NCI-H774 (cell line): ENCODE measurements at places on chromosomes 7 and 10.
A peak's percentile ranks its signal among the peaks of the same experiment; 100 is the strongest.

- DNase-seq, result no peak
Measured at GRCh38 chr10:57815949-57816348, 451.7 kb downstream of the IPMK start.

GRCh38 chr10:47334466-47335295, 12.4 kb downstream of the GDF2 start:
- no peak for DNase-seq

- no peak for DNase-seq
Measured at GRCh38 chr10:12781976-12782375, 219.5 kb downstream of the CCDC3 start.

- no peak for DNase-seq
Measured at GRCh38 chr10:42960991-42961795, 115.7 kb upstream of the RET start.

DNA sequence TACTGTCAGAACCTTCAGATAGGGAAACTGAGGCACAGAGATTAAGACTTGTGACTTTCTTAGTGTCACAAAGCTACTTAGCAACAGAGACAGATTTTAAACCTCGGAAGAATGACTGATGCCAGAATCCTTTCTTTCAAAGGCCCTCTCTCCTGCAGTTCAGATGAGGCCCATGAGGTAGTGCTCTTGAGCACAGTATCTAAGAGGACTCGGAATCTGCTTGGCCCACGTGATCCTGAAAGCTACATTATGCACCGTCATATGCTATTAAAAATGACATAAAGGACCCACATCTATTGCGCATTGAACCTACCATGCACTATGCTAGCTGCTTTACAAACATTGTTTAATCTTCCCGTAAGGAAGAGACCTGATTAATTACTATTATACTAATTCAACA, 355.9 kb downstream of the SFMBT2 start:
- no peak for DNase-seq

DNA sequence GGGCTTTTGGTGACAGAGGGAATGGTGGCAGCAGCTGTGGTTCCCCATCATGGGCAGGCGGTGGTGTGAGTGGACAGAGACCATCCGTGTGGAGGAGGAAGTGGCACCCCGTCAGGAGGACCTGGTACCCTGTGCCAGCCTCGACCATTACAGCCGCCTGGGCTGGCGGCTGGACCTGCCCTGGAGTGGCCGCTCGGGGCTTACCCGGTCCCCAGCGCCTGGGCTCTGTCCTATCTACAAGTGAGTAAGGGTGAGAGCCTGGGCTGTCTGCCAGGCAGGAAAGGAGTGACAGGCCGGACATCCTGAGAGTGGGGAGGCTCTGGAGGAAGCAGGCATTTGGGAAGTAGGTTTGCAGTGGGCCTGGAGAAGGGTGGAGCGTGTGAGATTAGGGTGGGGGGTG, 2.9 kb upstream of the ZNF467 start:
- no peak for DNase-seq

DNA sequence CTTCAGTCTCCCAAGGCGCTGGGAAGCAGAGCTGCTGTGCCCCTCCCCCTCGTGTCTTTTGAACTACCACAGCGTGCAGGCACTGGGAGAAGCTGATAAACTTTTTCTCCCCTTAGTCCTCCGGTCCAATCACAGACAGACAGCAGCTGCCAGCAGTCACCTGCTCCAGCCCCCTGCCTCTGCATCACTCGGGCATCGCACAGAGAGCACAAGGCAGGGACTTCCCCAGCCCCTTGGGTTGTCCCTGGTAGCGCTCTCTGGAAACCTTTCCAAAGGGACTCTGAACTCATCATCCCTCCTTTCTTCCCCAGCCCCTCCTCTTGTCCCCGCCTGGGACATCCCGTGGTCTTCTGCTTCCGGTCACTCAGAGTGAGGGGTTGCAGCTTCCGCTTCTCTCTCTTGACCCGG, 1.4 kb upstream of the NEUROG3 start:
- no peak for DNase-seq

GRCh38 chr10:63887023-63887589, 365.9 kb downstream of the REEP3 start:
- no peak for DNase-seq

DNA sequence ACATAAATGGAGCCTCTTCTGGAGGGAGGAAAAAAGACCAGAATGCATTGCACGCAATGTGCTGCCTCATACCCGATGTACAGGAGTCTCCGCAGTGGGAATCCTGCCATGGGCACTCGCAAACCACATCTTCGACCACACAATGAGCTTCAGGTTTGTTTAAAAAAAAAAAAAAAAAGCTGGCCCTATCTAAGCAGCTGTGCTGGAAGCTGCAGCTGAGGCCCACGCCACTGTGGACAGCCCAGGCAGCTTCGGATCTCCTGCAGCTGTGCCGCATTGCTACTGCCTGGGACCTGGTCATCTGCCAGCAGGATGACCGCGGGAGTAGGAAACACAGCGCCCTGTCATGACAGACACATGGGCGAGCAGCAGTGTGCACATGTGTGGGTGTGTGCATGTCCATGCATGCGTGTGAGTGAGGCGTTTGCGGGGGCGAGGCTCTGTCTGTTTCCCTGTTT, 26.0 kb downstream of the EN2 start:
- DNase-seq, result no peak

GRCh38 chr7:93926800-93927199, 5.3 kb downstream of the GNG11 start:
- no peak for DNase-seq

DNA sequence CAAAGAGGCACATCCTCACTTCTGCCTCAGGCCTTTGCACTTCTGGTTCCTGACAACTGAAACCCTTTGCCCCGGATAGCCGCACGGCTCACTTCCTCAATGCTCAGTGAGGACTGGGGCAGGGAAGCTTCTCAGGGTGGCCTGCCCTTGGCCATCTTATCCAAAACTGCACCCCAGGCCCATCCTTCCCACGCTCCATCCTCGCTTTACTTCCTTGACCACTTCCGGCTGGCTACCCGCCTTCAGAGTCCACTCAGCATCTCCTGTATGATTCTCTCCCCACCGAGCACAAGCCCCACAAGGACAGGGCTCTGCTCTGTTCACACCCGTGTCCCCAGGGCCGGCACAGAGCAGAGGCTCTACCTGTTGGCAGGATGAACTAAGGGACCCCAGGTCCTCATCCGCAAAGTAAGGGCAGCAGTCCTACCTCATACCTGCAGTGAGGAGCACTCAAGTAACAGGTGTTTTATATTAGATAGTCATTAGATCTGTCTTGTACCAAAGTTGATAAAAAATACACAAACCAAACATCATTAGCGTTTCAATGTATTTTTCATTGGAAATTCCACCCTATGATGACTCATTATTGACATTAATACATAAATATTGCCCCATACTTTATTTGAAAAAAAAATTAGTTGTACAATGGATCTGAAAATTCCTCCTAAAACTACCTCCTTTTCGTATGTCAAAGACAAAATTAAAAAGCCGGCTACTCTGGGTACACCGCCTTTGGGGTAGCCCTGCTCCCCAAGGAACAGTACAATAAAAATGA, 35.0 kb downstream of the GNA12 start:
- DNase-seq, result no peak

GRCh38 chr7:33874943-33875342, 30.4 kb upstream of the BMPER start:
- no peak for DNase-seq

DNA sequence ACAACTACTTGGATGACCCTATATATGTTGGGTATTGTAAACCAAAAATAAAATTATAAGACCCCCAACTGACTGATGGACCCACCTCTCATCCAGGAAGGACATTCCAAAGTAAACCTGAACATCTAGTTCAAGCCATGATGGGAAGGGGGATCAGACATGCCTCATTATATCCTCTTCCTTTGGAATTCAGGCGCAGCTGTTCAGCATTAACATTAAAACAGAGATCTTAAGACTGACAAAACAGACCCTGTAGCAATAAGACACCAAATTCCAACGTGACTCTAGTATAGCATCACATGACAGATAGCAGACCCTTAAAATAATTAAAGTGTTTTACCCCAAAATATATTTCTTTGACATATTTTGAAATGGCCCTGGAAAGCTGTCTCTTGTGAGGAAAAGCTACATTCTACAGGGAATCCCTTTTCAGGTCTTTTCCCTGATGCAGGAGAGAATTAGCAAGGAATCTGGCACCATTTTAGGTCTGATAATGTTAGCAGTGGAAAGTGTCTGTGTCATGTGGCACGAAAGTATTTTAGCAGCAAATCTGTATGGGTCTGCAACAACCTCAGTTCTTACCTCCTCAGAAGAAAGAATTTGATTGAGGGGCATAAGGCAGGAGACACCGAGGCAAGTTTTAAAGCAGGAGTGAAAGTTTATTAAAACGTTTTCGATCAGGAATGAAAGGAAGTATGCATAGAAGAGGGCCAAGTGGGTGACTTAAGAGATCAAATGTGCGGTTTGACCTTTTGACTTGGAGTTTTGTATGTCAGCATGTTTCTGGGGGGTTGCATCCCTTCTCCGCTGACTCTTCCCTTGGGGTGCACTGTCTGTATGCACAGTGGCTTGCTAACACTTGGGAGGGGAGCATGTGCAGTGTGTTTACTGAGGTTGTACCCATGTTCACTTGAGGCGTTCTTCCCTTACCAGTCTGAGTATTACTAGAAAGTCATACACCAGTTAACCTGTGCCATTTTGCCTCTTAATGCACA, 236.6 kb upstream of the PPP1R3A start:
- no peak for DNase-seq

DNA sequence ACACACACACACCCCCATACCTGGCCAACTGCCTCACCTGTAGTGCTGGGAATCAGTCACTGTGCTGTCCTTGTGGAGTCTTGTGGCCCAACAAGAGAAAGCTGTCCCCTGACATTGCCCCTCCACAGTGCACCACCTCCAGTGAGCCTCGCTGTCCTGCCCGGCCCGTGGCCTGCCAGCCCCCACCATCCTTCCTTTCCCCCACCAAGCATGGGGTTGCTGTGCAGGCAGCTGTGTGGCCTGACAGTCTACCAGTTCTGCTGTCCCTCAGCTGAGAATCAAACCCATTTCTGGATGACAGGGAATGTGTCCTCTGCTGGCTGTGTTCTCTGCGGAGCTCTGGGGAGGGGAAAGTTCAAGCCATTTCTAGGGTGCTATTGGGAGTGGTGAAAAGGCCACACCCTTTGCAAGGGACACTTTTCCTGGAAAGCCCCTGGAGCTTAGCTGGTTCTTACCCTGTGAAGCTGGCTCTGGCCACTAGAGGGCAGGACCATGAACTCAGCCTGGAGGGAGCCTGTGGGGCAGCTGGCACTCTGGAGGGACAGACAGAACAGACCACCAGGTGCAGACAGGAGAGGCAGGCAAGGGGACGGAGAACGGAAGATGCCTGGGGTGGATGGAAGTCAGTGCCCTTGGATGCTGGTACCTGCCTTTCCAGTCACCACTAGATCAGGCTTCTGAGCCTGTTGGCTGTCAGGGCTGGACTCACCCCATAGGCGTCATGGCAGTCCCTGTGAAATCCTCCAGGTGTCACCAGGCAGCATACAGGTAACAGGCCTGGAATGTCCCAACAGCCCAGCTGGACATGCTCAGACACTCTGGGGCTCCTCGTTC, 10.5 kb upstream of the MTPAP start:
- DNase-seq, result peak; percentile 62

DNA sequence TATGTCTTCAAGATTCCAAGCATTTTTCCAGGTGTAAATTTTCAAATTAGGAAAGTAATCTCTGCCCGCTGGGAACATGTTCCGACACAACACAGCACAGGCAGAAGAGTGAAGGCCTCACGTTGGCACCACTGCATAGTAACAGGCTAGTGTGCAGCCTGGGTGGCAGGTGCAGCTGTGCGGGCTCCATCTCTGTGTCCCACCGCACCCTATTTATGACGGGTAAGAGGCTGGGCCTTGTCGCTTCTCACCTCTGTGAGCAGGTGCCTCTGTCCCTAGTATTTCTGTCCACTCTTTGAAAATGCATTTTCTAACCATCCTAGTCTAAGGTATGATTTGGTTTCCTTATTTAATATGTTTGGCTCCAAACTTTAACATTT, 24.1 kb downstream of the VIPR2 start:
- no peak for DNase-seq

GRCh38 chr7:156833312-156833711, 59.7 kb downstream of the LMBR1 start:
- DNase-seq, result no peak

DNA sequence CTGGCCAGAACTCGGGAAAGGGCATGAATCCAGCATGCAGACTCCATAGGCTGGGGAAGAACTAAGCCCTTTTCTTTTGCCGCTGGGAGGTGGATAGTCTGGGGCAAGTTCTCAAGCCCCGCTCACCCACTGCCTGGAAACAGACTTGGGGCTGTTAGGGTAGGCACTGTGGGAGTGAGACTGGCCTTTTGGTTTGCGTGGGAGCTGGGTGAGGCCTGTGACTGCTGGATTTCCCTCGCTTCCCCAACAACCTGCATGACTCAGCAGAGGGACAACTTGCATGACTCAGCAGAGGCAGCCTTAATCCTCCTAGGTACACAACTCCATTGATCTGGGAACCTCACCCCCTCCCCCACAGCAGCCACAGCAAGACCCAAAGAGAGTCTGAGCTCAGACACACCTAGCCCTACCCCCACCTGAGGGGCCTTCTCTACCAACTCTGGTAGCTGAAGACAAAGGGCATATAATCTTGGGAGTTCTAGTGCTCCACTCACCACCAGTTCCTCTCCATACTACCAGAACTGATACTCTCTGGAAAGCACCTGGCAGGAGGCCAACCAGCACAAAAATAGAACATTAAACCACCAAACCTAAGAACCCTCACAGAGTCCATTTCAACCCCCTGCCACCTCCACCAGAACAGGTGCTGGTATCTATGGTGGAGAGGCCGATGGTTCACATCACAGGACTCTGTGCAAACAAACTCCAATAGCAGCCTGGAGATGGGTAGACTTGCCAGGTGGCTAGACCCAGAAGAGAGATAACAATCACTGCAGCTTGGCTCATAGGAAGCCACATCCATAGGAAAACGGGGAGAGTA, 81.4 kb upstream of the LAMB4 start:
- peak; percentile 21 for DNase-seq
